ENCODE measurements at places on chromosomes 4 and X.
A peak's percentile ranks its signal among the peaks of the same experiment; 100 is the strongest.

- no peak for DNase-seq
Observed at GRCh38 chr4:31037703-31038102, 317.5 kb downstream of the PCDH7 start.

DNA sequence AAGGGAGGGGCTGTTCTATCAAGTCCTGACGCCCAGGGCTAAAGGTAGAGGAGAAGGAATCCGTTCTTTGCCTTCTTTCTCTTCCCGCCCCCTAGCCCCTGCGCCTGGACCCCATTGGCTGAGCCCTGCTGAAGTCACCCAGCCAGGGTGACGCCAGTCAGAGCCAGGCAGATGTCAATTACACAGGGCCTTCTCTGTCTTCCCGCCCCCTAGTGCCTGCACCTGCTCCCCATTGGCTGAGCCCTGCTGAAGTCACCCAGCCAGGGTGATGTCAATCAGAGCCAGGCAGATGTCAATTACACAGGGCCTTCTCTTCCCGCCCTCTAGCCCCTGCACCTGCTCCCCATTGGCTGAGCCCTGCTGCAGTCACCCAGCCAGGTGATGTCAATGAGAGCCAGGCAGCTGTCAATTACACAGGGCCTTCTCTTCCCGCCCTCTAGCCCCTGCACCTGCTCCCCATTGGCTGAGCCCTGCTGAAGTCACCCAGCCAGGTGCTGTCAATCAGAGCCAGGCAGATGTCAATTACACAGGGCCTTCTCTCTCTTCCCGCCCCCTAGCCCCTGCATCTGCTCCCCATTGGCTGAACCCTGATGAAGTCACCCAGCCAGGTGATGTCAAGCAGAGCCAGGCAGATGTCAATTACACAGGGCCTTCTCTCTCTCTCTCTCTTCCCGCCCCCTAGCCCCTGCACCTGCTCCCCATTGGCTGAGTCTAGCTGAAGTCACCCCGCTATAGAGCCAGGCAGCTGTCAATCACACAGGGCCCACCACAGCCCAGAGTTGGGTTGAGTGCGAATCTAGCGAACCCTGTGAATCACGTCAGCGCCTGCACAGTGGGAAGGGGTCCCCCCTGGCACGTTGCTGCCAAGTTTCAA lies 46.4 kb downstream of the ASMT start:
- DNase-seq = peak; percentile 97

GRCh38 chrX:153366878-153367538 lies 33.1 kb downstream of the ZNF275 start:
- no peak for DNase-seq

- no peak for DNase-seq
Observed at GRCh38 chrX:39760930-39761329, 336.8 kb downstream of the BCOR start.

DNA sequence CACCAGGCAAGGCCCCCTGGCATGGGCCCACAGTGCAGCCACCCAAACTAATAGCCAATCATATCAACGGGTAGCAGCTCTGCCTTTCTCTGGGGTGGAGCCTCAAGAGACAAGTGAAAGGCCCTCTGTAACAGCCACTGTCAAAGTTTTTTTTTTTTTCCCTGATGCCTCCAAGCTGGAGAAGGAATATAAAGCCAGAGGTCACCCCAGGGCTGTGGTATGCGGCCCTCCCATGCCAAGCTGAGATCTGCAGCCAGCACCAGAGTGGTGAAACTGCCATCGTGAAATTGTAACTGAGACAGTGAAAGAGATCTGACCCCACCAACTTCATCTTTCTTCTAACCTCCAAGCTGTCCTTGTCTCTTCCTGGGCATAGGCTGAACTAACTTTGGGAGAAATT lies 407.0 kb downstream of the KLHL4 start:
- DNase-seq = no peak

GRCh38 chr4:75007891-75008290 lies 75.0 kb downstream of the PARM1 start:
- no peak for DNase-seq

DNA sequence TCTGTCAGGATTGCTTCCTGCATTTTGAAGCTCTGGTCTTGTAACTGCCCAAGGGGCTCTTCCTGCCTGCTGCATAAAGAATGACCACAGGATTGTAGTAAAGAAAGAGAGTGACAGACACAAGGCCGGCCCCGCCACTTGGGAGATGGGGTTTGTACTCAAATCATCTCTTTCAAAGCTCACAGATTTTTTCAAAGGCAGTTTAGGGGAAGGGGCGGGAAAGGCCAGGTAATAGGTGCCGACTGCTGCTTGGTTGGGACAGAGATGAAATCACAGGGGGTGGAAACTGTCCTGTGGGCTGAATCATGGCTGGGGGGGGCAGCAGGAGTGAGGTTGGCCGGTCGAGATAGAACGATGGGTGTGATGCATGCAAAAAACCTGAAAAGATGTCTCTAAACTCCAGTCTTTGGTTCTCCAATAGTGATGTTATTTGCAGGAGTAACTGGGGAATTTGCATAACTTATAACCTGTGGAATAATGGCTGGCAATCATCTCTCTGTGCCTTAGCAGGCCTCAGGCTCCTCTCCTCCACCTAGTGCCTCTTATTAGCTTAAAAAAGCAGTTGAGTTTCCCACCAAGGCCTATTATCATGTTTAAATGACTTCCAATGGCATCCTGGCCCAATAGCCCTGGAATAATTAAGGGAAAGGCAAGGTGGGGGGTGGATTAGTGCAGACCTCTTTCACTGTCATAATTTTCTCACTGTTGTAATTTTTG lies 778.4 kb upstream of the FRG1 start:
- DNase-seq = no peak

DNA sequence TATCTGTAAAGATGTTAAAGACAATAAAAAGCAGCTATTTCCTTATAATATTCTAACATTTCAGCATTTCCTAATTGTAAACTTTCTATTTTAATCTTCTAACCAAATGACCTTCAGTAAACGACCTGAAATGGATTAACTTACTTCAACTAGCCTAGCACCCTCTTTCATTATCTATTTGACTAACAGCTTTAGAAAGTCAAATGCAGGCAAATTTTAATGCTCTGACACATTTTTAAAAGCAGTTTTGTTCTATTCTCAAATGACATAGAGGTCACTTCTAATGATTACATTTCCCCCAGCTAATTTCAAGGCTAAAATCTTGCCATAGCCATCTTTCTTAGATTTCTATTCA lies 41.9 kb downstream of the SLC7A11 start:
- no peak for DNase-seq

DNA sequence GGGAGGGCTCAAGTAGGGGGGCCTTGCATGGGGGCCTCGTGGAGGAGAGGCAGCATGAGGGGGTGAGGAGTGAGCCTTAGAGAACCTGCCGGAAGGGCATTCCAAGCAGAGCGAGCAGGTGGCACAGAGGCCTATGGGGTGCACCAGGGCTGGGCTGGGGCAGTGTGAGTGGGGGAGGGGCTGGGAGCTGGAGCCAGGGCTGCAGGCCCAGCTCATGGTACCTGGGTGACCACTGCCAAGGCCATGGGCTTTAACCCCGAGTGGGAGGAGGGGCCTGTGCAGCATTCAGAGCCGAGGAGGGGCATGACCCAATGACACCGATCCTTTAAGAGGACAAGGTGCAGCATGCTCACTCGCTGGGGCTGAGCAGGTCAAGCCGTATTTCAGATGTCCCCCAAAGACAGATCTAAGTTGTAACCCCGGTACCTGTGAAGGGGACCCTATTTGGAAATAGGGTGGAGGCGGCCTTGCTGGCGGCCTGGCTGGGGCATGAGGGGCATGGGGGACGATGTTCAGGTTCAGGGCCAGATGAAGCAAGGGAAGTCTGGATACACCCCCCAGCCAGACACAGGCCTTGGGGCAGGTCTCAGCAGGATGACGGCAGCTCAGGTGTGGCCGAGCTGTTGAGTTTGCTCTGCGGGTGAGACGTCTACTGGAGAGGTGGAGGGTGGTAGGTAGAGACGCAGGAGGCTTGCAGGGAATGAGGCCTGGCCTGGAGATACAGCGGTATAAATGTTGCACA lies 137.0 kb downstream of the CPZ start:
- DNase-seq = no peak

- DNase-seq = no peak
Observed at GRCh38 chr4:88747351-88747750, 49.7 kb upstream of the NAP1L5 start.

DNA sequence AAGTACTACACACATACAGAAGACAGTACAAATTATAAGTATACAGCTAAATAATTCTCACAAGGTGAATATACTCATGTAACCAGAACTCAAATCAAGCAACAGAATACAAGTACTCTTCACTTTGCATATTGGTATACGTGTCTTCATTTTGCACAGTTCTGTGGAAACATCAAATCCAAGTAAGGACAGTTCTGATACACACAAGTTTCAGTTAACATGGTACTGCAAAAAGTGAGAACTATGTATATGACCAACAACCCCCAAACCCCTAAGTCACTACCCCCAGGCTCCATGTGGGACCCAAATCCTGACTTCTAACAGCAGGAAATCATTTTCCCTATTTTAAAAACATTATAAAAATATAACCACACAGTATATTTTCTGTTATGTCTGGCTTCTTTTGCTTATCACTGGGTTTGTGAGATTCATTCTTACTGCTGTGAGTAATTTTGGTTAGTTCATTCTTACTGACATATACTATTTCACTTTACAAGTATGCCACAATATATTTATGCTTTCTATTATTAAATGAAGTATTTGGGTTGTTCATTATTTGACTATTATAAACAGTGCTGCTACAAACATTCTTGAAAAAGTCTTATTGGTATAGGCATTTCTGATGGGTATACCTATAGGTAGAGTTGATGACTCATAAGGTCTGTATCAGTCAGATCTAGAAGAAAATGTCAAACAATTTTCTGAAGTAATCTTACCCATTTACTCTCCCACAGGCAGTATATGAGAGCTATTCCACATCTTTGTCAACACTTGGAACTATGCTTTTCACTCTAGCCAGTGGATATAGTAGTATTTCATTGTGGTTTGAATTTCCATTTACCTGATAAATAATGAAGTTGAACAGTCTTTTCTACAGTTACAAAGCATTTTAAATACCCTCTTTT lies 47.0 kb downstream of the SCLT1 start:
- peak; percentile 39 for DNase-seq

DNA sequence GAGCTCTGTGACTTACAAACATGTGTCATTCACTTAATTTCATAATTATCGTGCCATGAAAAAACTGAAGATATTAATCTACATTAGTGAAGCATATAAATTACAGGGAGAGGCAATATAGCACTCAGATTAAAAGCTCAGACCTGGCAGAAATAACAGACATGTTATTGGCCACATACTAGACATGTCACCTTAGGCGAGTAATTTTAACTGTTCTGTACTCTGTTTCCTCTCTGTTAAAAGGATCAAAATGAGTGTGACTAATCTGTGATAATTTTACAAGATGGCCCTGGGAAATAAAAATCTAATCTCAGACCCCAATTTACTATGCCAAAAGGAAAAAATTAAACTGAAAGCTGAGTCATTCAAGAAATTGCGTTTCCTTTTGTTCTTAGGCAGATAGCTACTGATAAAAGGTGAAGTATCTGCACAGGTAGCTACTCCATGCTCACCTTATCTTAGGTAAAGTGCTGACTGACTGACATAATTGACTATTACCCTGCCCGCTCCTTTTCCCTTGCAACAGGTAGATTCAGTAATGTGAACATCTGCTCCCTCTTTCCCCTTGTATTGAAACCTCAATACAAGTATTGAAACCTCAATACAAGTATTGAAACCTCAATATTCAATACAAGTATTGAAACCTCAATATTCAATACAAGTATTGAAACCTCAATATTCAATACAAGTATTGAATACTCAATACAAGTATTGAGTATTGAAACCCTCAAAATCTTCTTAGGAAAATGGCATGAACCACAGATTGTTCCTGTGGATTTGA lies 33.2 kb downstream of the RELL1 start:
- DNase-seq = no peak

GRCh38 chr4:23135792-23136645 lies 443.3 kb downstream of the GBA3 start:
- DNase-seq = peak; percentile 35

DNA sequence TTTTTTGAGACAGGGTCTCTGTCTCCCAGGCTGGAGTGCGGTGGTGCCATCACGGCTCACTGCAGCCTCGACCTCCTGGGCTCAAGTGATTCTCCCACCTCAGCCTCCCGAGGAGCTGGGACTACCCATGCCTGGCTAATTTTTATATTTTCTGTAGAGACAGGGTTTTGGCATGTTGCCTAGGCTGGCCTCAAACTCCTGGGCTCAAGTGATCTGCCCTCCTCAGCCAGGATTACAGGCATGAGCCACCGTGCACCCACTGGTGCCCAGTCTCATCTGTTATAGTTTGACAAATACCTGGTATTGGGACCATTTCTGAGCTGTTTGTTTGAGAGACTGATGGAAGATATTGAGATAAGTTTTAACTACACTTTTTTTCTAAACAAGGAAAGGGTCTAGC lies 57.5 kb upstream of the SMIM10 start:
- DNase-seq = no peak

Data from activated CD4-positive, alpha-beta T cell treated with anti-CD3 and anti-CD28 coated beads, Interleukin-2, Interleukin-4, amounts not matched to agents 100 ng/mL and 50 ng/mL, durations not matched to agents 16 hours and 8 hours (primary cell).